ENCODE measurements at places on chromosomes 2 and 18. TPM values are rescaled to one million over a fixed set of nuclear protein-coding genes. Genes with fewer than 3 reads are reported as not detected.

ARHGEF4 gene
- not detected for total RNA-seq

GAL3ST2 gene
- not detected for total RNA-seq

PRLH gene
- not detected for total RNA-seq

KLF7 gene
- total RNA-seq, result 14.0 TPM

MC5R gene
- total RNA-seq, result not detected

All from pulmonary artery endothelial cell (primary cell).